ENCODE measurements at places on chromosomes 4 and X.

DNA sequence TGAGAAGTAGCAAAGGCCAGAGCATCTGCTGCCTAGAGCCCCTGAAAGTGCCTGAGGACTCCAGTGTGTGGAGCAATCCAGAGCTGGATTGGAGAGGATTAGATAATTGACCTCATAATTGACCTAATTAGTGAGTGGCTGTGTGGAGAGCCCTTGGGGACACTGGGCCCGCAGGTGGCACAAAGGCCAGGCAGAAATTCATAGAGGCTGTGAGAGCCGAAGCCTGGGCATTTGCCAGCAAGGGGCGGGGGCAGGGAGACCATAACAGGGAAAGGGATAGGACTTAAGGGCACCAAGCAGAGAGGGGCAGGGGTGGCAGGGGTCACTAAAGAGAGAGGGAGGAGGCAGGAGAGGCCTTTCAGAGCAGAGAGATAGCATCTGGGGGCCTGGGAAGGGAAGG lies 45.3 kb downstream of the EFNB1 start:
- no peak for DNase-seq

DNA sequence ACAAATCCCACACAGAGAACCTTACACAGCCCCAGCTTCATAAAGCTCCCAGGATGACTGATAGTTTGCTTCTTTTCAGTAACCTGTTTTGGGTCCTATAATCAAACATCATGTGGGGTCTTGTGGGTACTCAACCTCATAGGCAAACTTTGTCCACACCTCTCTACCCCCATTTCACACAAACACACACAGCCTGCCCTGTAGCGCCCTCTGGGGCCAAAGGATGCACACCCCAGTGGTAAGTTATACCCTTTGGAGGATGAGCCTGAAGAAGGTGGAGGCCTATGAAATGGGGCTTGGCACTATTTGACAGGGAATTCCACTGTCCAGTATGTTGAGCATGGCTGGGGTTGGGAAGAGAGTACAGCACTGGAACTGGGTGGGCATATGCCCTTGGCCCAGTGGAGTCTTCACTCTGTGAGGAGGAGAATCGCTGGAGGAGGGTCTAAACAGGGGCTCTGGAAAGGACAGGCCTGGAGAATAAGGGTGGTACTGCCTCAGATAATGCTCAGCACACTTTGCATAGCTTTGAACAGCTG lies 30.5 kb upstream of the COL25A1 start:
- no peak for DNase-seq

DNA sequence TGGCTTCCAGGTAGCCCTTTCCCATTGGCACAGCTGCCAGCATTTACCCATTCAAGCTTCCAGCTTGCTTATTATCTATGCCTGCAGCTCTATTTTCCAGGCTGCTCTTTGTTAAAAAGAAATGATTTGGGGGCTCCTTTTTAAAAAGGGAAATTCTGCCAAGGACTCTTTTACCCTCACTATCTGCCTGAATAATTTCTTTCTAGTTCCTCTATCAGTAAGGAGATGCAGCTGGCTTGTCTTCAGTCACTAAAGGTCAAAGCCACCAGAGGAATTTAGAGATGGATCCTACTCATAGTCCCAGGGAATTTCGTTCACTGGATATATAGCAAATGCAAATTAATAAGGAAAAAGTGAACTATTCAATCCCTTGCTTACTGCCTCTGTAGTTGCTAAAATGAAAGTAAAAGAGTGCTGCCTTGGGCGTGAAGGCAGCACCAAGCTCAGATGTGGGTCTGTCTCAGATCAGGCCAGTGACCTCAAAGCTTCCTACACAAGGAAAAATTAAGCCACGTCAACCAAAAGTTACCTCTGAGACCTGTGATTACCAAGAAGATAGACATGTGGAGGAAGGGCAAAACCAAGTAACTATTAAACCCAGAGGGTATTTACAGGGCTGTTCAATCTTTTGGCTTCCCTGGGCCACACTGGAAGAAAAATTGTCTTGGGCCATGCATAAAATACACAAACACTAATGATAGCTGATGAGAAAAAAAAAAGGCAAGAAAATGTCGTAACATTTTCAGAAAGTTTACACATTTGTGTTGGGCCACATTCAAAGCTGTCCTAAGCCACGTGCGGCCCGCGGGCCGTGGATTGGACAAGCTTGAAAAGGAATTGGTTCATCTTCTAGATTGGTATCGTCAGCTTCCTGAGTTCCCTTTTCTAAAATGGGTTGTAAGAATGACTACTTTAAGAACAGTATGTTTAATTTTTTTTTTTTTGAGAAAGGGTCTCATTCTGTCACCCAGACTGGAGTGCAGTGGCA lies 5.3 kb downstream of the ARSF start:
- DNase-seq: no peak

DNA sequence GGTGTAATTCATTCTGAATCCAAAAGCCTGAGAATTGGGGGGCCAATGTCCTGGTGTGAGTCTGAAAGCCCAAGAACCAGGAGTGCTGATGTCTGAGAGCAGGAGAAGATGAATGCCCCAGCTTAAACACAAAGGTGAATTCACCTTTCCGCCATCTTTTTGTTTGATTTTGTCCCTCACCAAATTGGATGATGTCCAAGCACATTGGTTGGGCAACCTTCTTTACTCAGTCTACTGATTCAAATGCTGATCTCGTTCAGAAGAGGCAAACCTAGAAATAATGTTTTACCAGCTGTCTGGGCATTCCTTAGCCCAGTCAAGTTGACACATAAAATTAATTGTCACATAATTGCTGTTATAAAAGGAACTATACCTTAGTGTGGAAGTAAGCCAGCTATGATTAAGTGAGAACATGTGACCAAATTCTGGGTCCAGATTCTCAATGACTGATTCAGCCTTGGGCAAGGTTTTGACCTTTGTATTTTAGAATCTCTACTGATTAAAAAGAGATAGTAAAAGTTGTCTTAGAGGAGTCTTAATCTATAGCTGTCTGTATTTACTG lies 34.5 kb upstream of the SLC4A4 start:
- no peak for DNase-seq

- DNase-seq: no peak
Measured at GRCh38 chr4:16530688-16531635, 304.7 kb upstream of the TAPT1 start.

Data from activated T-helper 1 cell treated with Interleukin-2 at 50 U/mL for 16 hours (primary cell).